Lung microvascular endothelial cell (primary cell): ENCODE measurements at places on chromosomes 7 and 10. TPM values are rescaled to one million over a fixed set of nuclear protein-coding genes. Genes with fewer than 3 reads are reported as not detected.

Gene H2BK1
- total RNA-seq: not detected in 2 replicates

Gene GIMAP2
- 34.0 and 42.3 TPM in 2 replicates for total RNA-seq

Gene SPRN
- total RNA-seq: under 0.01 TPM in 1 of 2 replicates, not detected in the other

GRCh38 chr10:101305320-101306241, 48.4 kb upstream of the BTRC start:
- DNase-seq: no peak

GRCh38 chr10:48789486-48790456, 105.1 kb downstream of the WDFY4 start:
- no peak for DNase-seq

DNA sequence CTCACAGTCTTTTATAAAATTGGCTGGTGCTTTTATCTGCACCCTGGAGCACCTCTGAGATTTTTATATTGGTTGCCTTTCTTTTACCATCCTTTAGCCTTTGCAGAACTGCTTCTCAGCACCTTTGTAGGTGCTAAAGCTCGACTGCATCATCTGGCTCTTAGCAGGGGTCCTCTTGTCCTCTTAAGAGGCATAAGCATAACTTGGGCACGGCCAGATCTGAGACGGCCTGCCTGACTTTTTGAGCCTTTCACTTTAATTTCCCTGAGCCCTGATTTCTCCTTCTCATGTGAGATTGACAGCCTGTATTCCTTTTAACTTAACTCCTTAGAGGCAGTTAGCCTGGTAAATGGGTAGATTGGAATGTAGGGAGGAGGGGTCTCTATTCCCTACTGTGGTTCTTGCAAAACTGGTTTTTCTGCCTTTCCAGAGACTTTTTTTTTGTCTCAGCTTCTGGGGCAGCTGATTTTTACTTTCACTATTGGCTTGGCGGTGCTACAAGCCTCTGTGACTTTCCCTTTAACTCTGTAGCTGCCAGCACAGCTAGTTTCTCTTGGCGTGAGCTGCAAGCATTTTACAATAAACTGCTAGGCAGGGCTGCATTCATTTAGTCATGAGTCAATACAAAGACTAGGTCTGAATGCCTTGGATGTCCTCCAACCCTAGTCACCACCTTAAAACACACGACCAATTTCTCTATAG, 24.0 kb downstream of the ZPBP start:
- peak; percentile 31 for DNase-seq

DNA sequence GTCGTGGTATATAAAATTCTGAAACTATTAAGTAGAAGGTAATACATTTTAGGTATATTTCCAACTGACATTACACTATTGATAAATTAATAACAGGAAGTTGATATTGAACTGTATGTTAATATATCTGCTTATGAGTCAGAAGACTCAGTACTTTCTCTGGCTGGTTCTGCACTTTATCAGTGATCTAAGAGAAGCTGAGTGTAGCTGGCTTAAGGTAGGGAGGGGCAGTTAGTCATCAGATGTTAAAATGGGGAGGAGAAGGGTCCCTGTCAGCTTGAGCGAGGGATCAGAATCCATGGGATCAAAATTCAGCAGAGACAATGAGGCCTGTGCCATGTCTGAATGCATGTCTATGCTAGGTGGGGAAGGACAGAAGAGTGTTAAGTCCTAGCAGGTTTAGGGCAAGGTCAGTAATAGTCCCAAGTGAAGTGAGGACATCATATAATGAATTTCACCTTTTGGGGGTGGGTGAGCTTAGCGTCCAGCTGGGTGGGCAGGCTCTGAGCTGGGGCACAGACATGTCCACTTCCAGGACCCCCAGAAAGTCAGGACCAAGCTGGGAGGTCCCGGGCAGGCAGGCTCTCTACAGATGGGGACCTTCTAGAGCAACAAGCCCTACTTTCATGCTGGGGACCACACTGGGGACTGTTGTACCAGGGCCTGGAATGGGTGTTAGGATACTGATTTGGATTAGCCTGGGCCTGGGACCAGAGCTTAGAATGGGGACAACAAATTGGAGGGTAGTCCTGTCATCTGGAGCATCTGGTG, 82.9 kb downstream of the WDFY4 start:
- DNase-seq: no peak

GRCh38 chr7:55498142-55498541, 74.2 kb downstream of the VOPP1 start:
- DNase-seq: no peak

- no peak for DNase-seq
Observed at GRCh38 chr10:102998399-102998907, 80.4 kb downstream of the CNNM2 start.

GRCh38 chr7:76233538-76234281, 32.0 kb downstream of the SRRM3 start:
- no peak for DNase-seq

GRCh38 chr10:4733150-4733842, 92.7 kb upstream of the AKR1E2 start:
- no peak for DNase-seq

GRCh38 chr10:42553064-42553407, 85.3 kb downstream of the ZNF33B start:
- DNase-seq: no peak

- no peak for DNase-seq
Observed at GRCh38 chr10:77500754-77501151, 136.9 kb downstream of the KCNMA1 start.

DNA sequence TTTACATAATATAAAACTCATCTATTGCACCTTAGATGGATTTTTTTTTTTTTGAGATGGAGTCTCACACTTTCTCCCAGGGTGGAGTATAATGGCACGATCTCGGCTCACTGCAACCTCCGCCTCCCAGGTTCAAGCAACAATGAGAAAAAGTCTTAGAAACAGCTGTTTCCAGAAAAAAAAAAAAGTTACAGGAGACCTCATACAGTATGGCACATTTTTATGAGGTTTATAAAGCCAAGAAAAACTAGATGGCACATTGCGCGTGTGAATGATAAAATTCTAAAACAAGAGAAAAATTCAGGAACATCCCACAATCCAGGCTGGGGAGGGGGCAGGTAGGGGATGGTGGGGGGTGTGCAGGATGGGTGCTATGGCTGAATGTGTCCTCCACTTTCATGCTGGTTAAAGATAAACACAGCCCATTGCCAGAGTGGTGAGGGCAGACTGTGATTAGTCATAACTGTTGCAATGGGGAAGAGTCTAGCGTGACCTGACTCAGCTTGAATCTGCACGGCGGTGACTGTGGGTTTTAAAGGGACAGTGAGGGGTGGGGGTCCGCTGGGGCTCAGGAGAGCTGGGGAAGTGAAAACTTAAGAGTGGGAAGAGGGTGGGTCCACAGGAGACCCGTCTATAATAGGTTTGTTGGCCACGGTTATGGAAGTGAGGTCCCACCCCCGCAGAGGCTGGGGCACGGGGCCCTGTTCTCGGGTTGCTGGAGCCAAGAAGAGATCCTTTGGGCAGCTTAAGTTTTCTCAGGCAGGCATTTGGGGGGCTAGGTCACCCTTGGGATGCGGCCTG, 11.9 kb upstream of the LRRC27 start:
- DNase-seq: peak; percentile 73

GRCh38 chr10:102302611-102303010, 57.3 kb downstream of the GBF1 start:
- peak; percentile 16 for DNase-seq
